ENCODE measurements at places on chromosomes 11 and 22.

DNA sequence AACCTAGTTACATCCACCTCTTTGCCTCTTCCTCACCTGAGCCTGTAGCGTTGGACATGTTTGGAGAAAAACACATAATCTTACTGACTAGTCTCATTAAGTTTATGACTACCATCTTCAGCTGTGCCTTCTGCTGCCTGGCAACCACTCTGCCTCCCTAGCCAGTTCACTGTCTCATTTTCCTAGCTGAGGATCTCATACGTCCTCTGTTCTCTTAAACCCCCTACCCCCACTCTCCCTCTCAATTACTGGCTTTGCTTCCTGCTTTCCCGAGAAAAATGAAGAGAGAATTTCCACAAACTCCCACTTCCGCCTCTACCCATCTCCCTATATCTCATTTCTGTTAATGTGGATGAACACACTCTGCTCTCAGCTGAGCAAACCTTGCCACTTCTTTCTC lies 239.3 kb upstream of the POU2AF2 start:
- DNase-seq = no peak

- no peak for DNase-seq
Measured at GRCh38 chr11:122242731-122243130, 126.7 kb upstream of the BLID start.

GRCh38 chr11:64266339-64266738 lies 15.0 kb downstream of the PLCB3 start:
- no peak for DNase-seq

- no peak for DNase-seq
Measured at GRCh38 chr22:37823134-37823985, at the start of gene GALR3. Gene GALR3, plus strand, starts transcription at chr22:37823382. Its CDS starts 25 bp downstream, at chr22:37823407.

- no peak for DNase-seq
Measured at GRCh38 chr11:37502202-37502601, 904.2 kb upstream of the RAG2 start.

DNA sequence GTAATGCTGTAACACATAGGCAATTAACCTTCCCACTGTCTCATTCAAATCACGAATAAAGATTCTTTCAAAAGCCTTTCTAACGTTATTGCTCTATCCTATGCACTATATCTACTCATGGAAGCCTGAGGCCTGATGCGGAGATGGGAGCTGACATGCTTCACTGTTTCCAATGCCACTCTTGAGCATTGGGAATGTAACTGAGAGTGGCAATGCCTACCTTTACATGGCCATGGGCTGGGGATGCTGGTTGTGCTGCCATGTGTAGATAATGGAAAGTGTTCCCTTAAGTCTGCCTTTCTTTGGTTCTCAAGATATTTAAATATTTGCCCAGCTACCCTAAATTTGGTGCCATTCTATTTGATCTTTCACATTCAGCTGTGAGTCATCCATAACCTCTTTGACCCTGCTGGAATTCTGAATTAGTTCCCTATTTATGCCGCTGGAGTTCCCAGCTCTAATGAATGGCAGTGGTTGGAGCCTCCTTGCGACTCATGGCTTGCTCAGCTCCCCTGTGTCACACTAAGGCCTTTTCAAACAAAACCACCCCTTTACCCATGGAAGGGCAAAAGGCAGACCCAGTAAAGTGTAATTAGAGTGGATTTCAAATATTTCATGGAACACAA lies 21.4 kb upstream of the DKK3 start:
- no peak for DNase-seq

- DNase-seq = no peak
Measured at GRCh38 chr22:26646158-26646557, 11.2 kb upstream of the MIAT start.

DNA sequence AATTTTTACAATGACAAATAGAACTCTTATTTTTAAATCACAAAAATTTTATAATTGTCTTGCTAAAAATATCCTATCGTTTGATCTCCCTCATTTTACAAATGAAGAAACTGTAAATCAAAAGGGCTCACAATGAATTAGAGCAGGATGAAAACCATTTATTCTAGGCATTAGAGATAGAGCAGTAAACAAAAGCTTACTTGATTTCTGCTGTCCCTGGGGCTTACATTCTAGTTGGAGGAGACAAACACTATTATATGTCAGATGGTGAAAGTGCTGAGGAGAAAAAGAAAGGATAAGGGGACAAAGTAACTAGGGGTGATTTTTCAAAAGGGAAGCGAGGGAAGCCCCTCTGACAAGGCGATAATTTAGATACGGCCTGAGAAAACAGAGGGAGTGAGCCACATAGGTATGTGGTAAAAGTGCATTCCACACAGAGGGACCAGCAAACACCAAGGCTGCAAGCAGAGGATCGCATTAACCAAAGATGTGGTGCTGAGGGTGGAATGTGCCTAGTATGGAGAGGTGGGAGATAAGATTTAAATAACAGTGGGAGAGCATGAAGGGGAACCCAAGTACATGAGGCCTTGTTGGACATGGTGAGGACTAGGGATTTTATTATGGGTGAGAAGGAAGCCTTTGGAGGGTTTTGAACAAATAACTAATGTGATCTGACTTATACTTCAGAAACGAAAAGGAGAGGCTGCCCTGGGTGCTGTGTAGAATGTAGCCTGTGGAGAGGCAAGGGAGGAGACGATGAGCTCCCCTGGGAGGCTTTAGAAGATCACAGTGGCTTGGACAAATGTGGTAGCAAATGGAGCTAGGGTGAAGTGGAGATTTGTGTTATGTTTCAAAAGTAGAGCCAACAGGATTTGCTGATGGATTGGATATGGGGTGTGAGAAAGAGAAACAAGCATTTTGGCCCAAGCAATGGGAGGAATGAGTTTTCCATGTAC lies 62.1 kb downstream of the PDHX start:
- DNase-seq = no peak
